Fibroblast of skin of back (primary cell): ENCODE measurements at places on chromosomes 12 and 14.
A peak's percentile ranks its signal among the peaks of the same experiment; 100 is the strongest.

DNA sequence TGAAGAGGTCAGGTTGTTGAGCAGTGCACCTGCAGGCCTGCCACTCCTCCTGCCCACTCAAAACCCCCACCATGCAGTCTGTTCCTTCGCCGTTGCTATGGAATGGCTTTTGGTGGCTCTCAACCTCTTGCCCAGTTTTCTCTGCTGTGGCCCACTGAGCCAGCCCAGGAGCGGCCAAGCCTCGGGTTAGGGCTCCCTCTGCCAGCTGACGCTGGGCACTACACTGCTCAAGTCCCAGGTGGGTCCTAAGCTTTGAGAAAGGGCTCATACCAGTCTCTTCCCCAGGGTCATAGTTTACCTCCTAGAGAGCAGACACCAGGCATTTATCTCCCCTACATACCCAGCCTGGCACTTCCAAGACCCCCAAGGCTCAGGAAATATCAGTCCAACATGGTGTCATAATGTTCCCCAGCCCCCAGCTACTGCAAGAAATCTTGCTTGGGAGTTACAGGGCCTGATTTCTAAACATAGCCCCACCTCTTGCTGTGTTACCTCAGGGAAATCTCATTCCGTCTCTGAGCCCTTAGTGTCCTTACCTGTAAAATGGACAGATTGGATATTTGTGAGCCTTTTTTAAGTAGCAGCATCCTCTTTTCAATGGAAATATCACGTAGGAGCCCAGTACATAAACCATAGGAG is 59.4 kb downstream of the TSPAN11 start:
- DNase-seq = peak; percentile 30

GRCh38 chr14:37590428-37591139 is 4.5 kb downstream of the FOXA1 start:
- no peak for DNase-seq

GRCh38 chr12:52534482-52534881 is 14.3 kb upstream of the KRT5 start:
- no peak for DNase-seq

- DNase-seq = no peak
Observed at GRCh38 chr14:105853907-105854599, 327.7 kb downstream of the TMEM121 start.

DNA sequence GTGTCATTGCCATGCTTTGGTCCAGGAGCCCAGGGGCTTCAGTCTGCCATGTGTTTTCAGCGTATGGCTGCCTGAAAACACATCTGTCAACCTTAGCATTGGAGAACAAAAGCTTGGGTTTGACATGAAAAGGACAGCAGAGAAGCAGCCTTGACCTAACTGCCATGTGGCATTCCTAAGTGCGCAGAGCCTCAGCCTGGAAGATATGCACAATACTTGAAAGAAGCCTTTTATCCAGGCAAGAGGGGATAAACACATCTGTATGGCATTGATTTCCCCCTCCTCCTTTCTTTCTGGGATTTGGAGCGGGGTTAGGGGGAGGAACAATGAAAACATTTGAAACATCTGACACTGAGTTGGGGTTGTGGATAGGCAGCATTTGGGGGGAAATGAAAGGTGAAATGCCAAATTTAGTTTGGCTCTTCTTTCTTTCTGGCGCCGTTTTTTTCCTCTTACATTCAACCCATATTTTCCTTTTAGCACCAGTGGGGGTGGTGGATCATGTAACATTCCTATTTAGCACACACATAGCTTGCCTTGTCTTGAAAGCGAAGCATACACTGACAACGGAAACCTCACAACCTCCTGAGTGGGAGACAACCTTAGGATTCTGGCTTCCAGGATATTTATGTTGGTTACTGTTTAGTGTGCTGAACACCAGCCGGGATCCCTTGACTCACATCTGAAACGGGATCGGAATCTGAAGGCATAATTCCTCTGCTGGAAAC is 177.0 kb downstream of the C12orf75 start:
- peak; percentile 85 for DNase-seq

DNA sequence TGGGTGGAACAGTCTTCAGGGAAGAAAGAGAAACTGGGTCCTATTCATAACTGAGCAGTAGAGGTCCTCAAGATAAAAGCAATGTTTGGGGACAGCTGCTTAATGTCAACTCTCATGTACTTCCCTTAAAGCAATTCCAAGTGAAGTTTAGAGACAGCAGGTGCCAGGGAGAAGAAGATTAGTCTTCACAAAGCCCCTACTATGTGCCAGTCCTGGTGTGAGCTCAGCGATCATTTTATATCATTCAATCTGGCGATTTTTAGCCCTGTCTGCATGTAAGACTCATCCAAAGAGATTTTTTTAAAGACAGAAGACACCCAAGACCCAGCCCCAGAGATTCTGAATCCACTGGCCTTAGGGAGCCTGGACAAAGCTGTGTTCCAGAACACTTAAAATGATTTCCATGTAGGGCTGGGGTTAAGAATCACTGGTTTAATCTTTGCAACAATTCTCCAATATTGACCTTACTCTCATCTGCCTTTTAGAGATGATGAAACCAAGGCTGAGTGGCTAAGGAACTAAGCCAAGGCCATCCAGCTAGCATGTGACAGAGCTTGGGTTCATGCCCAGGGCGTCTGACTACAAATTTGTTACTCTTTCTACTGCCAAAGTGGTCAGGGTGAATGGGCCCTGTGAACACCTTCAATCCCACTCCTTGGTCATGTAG is 404.5 kb upstream of the TBX3 start:
- no peak for DNase-seq

GRCh38 chr14:70919774-70920173 is 12.5 kb downstream of the PCNX1 start:
- peak; percentile 65 for DNase-seq

GRCh38 chr12:64093689-64094088 is 128.4 kb downstream of the KICS2 start:
- DNase-seq = no peak

DNA sequence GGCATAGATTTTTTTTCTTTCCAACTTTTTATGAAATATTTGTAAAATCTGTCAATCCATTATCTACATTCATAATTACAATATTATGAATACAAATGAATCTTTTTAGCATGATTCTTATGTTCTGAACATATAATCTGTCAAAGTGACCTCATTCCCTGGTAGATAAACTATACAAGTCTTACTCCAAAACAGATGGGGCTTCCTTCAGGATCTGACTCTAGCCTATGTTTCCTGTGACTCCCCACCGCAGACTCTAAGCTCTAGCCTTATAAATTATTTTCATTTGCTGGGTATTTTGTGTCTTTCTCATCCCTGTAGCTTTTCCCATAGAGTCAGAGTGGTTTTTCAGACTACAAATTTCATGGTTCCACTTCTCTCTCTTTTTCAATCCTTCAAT is 202.1 kb upstream of the KITLG start:
- peak; percentile 23 for DNase-seq

GRCh38 chr14:20485900-20486299 is 16.7 kb downstream of the PNP start:
- DNase-seq = no peak

DNA sequence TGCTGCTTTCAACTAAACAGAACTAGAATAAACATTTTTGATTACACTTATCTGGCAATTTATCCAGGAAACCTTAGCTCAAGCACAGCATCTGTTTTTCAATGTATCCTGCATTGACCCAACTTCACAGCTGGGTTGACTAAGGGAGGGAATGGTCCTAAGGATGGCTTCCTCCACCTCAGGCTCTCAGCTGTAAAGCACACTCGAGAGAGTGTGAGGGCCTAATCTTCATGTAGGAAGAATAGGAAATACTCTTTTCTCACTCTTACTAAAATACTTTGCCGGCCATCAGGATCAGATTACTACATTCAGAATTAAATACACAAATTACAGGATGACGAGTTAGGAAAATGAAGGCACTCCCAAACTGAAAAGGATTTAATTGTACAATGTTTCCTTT is 7.2 kb downstream of the SETD3 start:
- DNase-seq = no peak

- no peak for DNase-seq
Observed at GRCh38 chr12:9027161-9028059, 38.1 kb downstream of the KLRG1 start.

GRCh38 chr12:79512068-79512467 is 178.7 kb downstream of the PAWR start:
- peak; percentile 25 for DNase-seq

GRCh38 chr12:112677050-112677765 is 114.3 kb upstream of the RPH3A start:
- DNase-seq = no peak
